ENCODE measurements at places on chromosomes 5 and 9.

- DNase-seq: no peak
Measured at GRCh38 chr5:14988223-14988622, 116.6 kb upstream of the ANKH start.

DNA sequence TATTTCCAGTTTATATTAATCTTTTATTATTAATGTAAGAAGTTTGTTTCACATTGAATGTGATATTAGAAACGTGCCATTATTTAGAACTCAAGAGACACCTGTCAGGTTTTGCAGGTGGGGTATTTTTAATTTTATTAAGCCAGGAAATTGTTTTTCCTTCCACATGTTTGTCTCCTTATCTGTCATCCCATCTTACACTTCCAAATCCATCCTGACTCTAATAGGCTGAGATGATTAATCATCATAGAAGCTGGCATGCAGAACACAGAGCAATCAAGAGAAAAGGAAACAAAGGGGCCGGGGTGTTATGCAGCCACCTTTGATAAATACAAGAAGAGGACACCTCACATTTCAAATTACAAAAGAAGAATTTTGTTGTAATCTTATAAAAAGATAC lies 506.5 kb downstream of the ISL1 start:
- no peak for DNase-seq

DNA sequence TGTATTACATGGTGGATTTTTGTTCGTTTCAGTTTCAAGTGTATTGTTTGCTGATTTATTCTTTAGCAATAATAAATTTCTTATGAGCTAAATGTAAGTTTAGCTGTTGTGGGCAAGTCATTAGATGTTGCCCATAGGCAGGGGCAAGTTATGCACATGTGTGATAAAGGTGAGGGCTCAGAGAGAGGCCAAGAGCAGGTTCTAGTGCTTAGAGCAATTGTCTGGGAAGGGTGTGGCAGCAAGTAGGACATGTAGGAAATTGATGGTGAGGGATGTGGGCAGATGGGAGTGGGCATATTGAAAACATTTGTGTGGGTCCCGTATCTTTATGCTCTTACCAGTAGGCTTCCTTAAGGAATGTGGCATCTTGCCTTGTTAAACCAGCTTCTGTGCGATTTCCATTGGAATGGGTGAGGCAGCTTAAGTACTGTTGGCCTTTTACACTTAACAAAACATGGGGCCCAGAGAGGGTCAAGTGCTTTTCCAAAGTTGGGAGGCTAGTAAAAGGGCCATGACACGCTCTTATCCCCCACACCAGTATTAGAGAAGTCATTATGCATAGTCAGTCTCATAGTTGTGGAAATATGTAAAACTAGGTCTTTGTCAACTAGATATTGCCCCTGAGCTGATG lies 60.6 kb downstream of the KDM4C start:
- no peak for DNase-seq

- DNase-seq: no peak
Measured at GRCh38 chr5:156531199-156531598, 204.2 kb downstream of the SGCD start.

DNA sequence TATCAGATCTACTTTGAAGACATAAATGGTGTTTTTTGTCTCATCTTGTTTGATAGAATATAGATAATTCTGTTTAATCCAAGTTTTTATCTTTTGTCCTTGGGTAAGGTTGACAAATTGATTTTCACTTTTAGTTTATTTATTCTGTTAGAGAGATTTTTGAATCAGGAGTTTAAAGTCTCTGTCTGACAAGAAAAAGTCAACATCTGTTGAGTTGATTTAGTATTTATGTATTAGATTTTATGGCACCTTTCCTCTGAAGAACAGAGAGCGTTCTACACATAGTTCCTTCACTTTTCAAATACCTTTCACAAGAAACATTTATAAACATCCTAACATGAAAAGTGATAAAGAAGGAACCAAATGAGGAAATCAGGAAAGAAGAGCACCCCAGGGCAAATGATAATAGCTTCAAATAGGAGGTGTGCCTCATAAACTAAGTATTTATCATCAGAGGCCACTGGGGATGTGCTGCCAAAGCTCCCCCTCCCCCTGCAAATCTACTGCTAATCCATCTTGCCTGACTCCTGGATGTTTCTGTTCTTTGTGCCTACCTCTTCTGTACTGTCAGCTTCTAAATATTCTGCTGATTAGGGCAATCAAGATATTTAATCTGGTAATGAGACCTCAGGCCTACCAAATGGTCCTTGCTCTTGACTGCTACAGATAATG lies 457.7 kb upstream of the CHD1 start:
- no peak for DNase-seq

DNA sequence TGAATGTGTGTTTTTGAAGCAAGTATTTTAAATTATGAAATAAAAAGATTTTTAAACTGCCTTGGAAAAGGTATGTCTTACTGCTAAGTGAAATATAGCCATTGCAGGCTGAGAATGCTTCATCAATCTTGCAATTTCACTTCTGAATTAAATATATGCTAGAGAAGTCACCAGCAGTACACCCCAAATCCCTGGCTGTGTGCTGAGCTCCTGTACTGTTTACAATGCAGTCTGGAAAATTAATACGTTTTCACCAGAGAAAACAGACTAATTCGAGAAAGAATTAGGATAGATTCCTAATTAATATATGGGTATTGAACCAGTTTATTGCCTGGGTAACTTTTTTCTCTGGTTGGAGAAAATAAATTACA lies 3.2 kb downstream of the PRDM6 start:
- DNase-seq: no peak

- no peak for DNase-seq
Measured at GRCh38 chr5:166834246-166834645, 1457.2 kb upstream of the WWC1 start.

- DNase-seq: peak; percentile 78
Measured at GRCh38 chr9:12817702-12818101, 42.9 kb downstream of the LURAP1L start.

- no peak for DNase-seq
Measured at GRCh38 chr5:173256800-173257199, 21.8 kb upstream of the NKX2-5 start.

- no peak for DNase-seq
Measured at GRCh38 chr5:58262226-58262625, 197.7 kb downstream of the PLK2 start.

- DNase-seq: no peak
Measured at GRCh38 chr5:41218929-41219657, 5.8 kb upstream of the C6 start.

GRCh38 chr5:111847052-111847925 lies 90.3 kb upstream of the NREP start:
- DNase-seq: no peak

- no peak for DNase-seq
Measured at GRCh38 chr9:97076238-97076637, 37.3 kb upstream of the CTSV start.

DNA sequence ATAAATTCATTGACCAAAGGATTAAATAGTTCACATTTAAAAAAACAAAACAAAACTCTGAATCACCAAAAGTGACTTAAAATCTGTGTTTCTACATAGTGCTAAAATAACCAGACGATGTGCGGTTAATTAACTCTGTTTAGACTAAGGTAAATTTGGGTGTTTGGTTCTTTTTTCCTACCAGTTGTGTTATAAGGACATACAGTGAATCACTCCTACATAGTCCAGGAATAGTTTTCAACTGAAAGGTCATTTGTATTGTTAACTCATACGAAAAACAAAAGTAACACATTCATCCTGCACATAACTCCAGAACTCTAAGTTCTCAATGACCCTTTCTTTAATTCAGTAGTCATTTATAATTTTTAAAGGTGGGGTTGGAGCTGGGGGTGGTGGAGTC lies 203.7 kb downstream of the GLIS3 start:
- no peak for DNase-seq

DNA sequence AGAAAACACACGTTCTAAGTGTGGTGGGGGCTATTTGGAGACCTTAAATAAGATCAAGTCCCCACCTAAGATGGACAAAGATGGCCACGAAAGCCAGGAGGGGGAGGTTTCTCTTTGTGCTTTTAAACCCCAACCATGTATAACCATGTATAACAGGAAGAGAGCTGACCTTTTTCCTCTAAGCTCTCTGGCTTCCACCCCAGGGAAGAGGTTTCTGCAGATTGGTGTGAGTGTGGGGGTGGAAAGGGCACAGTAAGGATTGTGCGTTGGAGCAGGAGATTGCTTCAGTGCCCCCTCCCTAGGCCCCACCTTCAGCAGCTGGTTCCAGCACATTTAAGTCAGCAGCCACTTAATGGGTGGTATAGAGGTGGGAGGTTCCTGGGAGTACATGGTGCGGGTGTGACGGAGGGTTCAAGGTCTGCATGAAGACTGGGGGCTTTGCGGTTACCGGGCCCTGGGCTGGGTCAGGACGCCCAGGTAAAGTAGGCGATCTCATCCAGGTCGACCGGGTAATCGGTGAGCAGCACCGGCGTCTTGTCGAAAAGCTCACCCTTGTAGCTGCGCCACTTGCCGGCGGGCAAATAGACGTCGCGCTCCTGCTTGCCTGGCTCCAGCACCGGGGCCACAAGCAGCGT lies 6.2 kb downstream of the MYORG start:
- no peak for DNase-seq

GRCh38 chr9:98884849-98885248 lies 58.9 kb upstream of the COL15A1 start:
- no peak for DNase-seq

GRCh38 chr5:132209131-132209530 lies 18.5 kb downstream of the P4HA2 start:
- DNase-seq: no peak

DNA sequence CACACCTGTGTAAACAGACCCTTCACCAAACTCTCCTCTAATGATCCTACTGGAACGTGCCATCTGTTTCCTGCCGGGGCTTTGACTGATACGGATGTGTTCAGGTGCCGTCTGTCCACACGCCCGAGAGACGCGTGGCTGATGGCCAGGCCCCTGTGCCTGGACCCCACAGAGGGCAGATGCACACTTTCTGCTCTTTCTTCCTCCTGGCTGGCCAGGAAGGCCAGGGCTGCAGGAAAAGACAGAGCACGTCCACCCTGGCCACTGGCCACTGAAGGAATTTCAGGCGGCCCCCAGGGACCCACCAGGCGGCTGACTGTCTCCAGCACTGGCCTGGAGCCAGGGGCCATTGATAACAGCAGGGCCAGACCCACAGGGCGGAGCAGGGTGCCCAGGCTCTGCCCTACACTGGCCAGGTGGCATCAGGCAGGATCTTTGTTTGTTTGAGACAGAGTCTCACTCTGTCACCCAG lies 3.6 kb upstream of the ENG start:
- DNase-seq: peak; percentile 65

DNA sequence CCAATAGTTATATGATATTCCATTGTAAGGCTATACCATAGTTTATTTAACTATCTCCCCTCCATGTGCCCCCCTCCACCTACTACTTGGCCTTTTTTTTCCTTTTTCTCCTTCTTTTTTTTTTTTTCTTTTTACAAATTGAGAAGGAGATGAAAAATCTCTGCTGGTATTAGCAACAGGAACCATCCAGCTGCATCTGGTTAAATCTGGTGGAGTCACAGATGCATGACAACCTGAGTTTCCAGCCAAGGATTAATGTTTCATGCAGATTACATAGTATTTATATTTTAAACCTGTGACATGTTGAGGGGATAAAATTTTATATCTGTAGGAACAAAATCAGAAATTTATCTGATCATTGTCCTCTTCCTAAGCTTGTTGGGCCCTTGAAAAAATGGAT lies 128.5 kb upstream of the IQGAP2 start:
- DNase-seq: no peak

DNA sequence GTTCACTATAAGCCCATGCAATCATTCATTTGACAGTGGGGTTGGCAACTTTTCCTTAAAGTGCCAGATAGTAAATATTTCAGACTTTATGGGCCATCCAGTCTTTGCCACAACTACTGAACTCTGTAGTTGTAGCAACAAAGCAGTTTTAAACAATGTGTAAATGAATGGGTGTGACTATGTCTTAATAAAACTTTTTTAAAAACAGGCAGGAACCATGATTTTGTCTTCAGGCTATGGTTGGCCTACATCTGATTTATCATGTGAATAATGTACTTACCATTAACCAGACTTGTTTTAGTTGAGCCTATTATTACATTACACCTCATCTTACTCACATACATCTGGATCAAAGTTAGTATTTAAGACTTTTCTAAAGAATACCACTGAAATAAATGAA lies 361.6 kb downstream of the GABRG2 start:
- DNase-seq: no peak

DNA sequence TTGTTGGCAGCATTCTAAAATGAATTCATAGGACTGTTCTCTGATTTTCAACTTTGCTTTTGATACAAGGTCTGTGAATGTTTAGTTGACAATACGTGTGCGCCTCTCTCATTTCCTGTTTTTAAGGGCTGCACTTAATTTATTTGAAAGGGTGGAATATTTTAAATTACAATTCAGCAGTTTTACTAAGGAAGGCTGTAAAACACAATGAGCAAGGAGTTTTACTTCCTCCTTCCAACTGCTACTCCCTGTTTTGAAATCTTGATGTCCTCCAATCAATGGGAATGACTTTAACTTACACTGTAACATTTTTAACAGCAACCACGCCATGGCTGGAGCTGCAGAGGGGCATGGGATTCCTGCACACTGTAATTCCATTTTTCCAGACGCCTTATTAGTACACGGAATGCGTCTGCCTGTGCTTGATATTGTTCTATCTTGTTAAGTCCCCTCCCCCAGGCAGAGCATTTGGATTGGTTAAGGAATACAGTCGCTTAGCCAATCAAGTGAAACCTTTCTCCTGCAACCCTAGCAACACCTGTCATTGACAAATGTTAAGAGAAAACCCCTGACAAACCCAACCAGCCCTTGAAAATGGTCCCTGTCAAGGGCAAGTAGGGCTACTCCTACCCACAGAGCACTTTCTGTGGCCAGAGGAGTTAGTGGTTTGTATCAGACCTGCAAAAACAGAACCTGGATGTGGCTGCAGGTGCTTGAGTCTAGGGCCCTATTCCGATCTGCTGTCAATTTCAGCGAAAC lies 12.5 kb upstream of the ZSWIM6 start:
- peak; percentile 26 for DNase-seq

DNA sequence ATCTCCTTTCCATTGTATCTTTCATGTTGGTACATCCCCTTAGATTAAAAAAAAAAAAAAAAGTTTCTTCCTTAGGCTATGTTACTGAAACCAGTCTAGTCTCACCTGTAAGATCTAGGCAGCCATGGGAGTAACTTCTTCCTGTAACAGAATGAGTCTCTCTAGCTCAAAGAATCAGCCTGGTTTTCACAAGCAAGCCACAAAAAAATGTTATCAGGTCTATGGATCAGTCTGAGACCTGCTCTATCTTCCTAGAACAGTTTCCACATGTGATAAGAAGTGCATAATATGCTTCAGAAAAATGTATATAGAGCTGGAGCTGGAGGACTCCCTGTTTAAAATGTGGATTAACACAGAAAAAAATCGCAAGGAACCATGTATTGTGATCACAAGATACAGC lies 53.8 kb downstream of the ARRDC3 start:
- no peak for DNase-seq

DNA sequence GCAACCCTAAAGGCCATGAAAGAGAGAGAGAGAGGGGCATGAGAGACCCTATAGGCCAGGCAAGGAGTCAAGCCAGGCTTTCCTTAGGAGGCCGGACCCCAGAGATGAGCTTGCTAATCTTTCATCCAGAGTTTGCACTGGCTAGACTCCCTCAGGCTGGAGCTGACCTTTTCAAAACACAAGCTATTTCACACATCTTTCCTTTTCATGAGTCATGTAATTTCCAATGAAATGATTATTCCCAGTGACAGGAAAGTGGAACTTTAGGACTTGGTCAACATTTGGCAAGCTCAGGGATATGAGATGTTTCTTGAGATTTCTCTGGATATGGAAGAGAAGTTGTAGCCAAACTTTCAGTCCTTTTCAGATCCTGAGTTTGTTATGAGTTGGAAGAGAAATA lies 117.7 kb downstream of the TARS1 start:
- no peak for DNase-seq

All from body of pancreas (tissue), 4 donors.